ENCODE measurements at places on chromosomes 13 and 19. TPM values are rescaled to one million over a fixed set of nuclear protein-coding genes. Genes with fewer than 3 reads are reported as not detected.

DNA sequence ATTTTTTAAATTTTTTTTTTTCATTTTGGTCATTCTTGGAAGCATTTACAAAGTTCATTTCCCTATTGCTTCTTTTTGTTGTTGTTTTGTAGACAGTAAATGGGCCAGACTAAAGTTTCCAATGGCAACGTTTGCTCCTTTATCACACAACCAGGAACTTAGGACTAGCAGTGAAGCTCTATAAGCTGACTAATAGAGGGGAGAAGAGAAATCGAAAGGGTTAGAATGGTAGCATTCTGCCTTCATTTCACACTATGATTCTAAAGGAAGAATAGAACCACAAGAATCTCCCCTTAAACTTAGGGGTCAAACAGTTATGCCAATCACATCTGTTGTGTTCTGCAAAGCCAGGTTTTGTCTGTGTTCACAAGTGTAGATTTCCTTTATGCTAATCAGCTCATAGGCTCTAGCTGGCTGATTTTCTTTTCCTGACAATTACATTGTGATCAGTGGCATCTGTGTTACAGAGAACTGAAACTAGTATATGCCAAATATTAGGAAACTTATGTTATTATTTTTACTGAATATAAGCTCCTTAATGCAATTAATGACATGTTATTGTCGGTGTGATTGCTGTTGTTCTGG is 467.3 kb downstream of the DACH1 start:
- no peak overlapping the region for H3K4me3 ChIP-seq
- H3K4me1 ChIP-seq = no peaks in the 10 kb centered on the region
- H3K27ac ChIP-seq = no peak overlapping the region
- no peaks in the 10 kb centered on the region for H3K27me3 ChIP-seq
- no peaks in the 10 kb centered on the region for H3K36me3 ChIP-seq

GRCh38 chr13:25215253-25215575 is 43.1 kb upstream of the AMER2 start:
- H3K27me3 ChIP-seq = no peaks in the 10 kb centered on the region
- H3K4me3 ChIP-seq = no peak overlapping the region
- H3K27ac ChIP-seq = no peak overlapping the region
- peaks cover 7% of the 10 kb centered on the region for H3K4me1 ChIP-seq

DNA sequence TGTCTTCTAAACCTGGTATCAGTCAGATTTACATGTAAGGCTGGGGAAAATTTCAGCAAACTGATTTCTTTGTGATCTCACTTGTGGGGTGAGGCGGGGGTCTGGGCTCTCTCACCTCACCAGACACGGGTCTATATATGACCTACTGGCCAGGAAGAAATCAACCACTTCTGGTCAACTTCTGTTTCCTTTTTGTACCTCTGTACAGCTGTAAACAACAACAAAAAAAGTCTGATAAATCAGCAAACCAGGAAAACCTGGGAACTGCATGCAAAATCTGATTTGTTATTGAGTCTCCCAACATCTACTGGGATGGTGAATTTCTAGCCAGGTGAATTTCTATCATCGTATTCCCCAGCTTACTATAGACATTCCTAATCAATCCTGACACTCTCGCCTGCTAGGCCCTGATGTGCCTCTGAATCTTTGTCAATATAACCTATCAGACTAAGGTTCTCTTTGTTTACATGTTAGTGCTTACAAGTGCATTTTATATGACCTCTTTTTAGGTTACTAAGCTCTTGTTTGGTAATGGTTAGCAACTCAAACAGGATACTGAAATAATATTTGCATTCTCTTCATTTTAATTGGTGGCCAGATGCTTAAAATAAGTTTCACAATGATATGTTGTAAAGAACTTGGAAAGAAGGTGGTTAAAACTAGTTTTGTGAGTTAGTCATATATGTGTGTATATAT is 77.7 kb downstream of the LRRC63 start:
- H3K4me3 ChIP-seq = no peak overlapping the region
- no peaks in the 10 kb centered on the region for H3K36me3 ChIP-seq
- no peak overlapping the region for H3K27ac ChIP-seq

DNA sequence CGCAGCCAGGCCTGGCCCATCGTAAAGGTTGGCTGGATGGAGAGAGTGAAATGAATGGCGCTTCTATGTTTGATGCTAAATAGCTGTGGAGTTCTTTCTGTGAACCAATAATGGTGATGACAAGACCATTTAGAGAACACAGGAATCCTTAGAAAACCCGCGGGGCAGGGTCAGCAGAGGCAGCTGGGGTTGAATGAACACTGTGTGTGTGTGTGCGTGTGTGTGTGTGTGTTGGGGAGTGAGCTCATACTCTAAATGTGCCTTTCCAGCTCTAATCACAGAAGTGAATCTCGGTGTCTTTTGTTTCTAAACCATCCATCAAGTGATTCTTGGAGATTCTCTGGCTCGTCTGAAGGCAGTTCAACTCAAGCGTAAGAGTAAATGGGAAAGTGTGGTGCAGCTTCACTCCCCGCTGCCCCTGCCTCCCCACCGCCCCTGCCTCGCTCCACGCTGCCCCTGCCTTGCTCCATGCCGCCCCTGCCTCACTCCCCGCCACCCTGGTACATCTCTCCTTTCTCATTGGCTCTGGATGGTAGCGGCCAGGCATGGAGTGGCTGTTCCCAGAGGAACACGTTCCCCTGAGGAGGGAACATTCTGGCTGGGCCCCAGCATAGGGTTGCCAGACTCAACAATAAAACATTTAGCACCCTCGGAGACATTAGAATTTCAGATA is 21.2 kb downstream of the TMPRSS9 start:
- H3K36me3 ChIP-seq = no peaks in the 10 kb centered on the region
- H3K27ac ChIP-seq = no peak overlapping the region
- DNase-seq = no peak
- no peak overlapping the region for H3K4me3 ChIP-seq

DNA sequence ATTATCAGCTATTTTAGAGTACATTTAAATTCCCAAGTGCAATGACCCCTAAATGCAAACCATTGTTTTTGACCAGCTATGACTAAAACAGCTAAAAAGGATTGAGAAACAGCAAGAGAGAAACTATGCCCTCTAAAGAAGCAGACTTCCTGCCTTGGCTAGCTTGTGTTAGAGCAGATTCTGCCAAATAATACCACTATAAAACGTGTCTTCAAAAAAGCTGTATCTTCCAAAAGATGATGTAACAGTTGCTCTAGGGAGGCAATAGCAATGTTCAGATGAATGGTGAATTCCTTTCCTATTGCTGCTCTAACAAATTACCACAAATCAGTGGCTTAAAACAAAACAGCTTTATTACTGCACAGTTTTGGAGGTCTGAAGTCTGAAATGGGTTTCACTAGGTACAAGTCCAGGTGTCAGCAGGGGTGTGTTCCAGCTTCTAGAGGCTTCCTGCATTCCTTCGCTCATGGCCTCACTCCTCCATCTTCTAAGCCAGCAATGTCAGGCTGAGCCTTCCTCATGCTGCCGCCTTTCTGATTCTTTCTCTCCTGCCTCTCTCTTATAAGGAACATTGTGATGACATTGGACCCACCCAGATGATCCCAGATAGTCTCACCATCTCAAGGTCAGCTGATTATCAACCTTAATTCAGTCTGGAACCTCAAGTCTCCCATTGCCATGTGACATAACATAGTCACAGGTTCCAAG is 84.5 kb downstream of the LRRC63 start:
- peak overlapping the region; percentile 99 for H3K27ac ChIP-seq
- H3K4me3 ChIP-seq = no peak overlapping the region
- no peaks in the 10 kb centered on the region for H3K27me3 ChIP-seq
- no peaks in the 10 kb centered on the region for H3K36me3 ChIP-seq

GRCh38 chr13:100039740-100040139 is 49.2 kb upstream of the PCCA start:
- H3K27me3 ChIP-seq = no peaks in the 10 kb centered on the region
- no peak overlapping the region for H3K4me3 ChIP-seq
- H3K27ac ChIP-seq = no peak overlapping the region
- DNase-seq = no peak
- peaks cover 11% of the 10 kb centered on the region for H3K4me1 ChIP-seq

DNA sequence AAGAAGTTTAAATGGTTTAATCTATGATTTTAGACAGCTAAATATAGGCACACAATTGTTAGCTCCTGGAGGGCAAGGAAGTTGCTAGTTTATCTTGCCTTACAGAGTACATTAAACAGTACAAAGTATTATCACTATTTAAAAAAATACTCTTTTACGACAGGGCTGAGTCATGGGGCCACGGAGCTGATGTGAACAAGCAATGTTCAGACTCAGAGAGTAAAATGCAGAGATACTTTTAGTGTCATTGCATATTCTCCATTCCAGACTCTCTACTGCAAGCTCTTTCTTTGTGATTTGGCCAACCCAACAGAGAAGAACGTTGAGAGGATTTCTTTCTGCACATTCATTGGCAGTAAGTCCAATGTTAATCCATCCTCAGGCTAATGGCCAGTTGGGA is 352.4 kb downstream of the SPRY2 start:
- no peaks in the 10 kb centered on the region for H3K4me1 ChIP-seq
- no peaks in the 10 kb centered on the region for H3K36me3 ChIP-seq

DNA sequence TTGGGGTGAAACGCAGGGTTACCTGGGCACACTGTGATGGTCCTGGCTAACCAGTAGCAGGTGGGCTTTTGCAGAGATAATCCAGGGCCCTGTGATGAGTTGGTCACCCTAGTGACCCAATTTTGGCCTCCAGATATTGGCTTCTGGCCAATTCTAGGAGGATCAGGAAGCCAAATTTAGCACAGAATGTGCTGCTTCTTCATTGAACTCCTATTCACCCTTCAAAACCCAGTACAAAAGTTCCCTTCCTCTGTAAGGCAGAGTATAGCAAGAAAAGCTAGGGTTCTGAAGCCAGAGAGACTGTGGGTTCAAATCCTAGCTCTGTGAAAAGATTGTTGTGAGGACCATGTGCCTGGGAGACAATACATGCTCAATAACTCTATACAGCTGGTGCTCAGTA is 70.8 kb downstream of the INSR start:
- H3K4me1 ChIP-seq = no peaks in the 10 kb centered on the region
- H3K4me3 ChIP-seq = no peak overlapping the region
- DNase-seq = no peak
- H3K27me3 ChIP-seq = no peaks in the 10 kb centered on the region

GRCh38 chr13:44313674-44314073 is 60.0 kb upstream of the SERP2 start:
- no peak overlapping the region for H3K27ac ChIP-seq
- no peaks in the 10 kb centered on the region for H3K4me1 ChIP-seq
- no peak overlapping the region for H3K4me3 ChIP-seq
- no peaks in the 10 kb centered on the region for H3K36me3 ChIP-seq
- peak; percentile 21 for DNase-seq

DNA sequence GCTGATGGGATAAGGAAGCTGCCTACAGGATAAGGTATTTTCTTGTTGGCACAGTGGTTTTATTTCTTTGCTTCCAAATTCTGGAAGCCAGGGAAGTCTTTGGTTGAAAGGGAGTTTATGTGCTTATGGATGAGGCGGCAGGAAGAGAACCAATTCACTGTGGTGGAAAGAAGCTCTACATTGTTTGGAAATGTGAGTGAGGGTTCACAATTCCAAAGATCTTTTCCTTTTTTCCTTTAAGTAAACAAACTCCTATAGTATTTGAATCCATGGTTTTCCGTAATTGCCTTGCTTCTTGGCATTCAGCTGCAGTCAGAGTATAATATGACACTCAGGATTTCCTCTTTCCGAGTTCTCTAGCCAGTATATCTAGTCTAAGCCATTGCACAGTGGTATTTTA is 86.2 kb downstream of the TEX29 start:
- H3K4me3 ChIP-seq = no peak overlapping the region
- no peak for DNase-seq
- H3K4me1 ChIP-seq = no peaks in the 10 kb centered on the region
- peaks cover 70% of the 10 kb centered on the region for H3K27me3 ChIP-seq
- H3K27ac ChIP-seq = no peak overlapping the region

DNA sequence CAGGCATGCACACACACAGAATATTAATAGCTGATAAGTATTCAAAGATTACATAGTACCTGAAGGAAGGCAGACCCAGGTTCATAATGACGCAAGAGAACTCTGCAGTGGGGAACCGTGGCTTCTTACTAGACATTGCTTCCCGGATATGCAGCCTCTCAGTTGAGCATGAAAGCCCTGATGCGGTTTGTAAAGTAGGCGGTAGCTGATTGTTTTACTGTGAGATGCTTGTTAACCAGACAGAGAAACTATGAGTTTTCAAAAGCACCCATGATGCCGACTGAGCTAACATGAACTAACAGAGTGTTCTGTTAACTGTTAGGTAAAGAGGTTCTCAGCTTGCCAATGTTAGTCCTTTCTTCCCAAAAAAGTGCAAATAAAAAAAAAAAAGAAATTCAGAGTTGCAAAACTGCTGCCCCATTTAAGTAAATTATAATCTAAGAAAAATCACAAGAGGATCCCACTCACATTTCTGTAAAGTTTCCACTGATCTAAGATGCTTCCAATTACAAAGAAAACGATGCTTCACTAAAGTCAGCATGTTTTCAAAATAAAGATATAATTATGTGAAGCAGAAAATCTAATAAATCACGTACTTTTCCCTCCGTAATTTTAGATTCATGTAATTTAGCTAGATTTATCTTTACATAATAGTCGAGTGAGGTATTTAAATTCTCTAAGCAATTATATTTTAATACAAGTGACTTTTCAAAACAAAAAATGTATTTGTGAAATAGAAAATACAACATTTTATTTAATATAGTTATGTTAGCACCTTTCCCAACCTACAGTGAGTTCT is 2.2 kb downstream of the FLT1 start:
- peaks cover 48% of the 10 kb centered on the region for H3K27me3 ChIP-seq
- H3K4me1 ChIP-seq = peaks cover 27% of the 10 kb centered on the region
- H3K27ac ChIP-seq = no peak overlapping the region
- no peak for DNase-seq

GRCh38 chr13:112114391-112114790 is 47.4 kb downstream of the SOX1 start:
- H3K4me1 ChIP-seq = no peaks in the 10 kb centered on the region
- H3K4me3 ChIP-seq = no peak overlapping the region
- H3K27ac ChIP-seq = no peak overlapping the region
- no peaks in the 10 kb centered on the region for H3K36me3 ChIP-seq
- peaks cover 57% of the 10 kb centered on the region for H3K27me3 ChIP-seq

- no peak for DNase-seq
- no peak overlapping the region for H3K27ac ChIP-seq
- H3K4me1 ChIP-seq = no peaks in the 10 kb centered on the region
Measured at GRCh38 chr19:8935460-8935859, 74.7 kb downstream of the MUC16 start.

GRCh38 chr19:48681127-48681470 is 8.3 kb upstream of the NTN5 start:
- no peak overlapping the region for H3K27ac ChIP-seq
- H3K27me3 ChIP-seq = no peaks in the 10 kb centered on the region
- no peaks in the 10 kb centered on the region for H3K36me3 ChIP-seq

DNA sequence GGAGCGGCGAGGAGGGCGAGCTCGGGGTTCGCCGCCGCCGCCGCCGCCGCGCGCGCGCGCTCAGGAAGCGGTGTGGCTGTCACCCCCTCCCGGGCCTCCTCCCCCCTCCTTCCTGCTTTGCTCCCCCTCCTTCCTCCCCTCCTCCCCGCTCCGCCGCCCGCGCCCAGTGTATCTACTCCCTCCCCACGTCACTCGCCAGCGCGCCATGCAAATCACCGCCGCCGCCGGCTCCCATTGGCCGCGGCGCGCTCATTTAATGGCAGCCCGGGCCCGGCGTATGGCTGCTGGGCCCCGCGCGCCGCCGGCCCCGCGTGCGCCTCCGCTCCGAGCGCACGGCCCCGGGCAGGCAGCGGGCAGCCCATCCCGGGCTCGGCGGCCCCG is 335 bp upstream of the SOX1 start:
- H3K27me3 ChIP-seq = peaks cover 65% of the 10 kb centered on the region
- peaks cover 4% of the 10 kb centered on the region for H3K4me1 ChIP-seq
- peak overlapping the region; percentile 63 for H3K4me3 ChIP-seq
- H3K36me3 ChIP-seq = peaks cover 27% of the 10 kb centered on the region
- DNase-seq = peak; percentile 96
- H3K27ac ChIP-seq = peak overlapping the region; percentile 71

SPRYD7 gene
- 2.9 TPM for total RNA-seq

RNASEH2B gene
- total RNA-seq = 74.1 TPM

CCDC97 gene
- 41.8 TPM for total RNA-seq

CXCL17 gene
- total RNA-seq = not detected

IL27RA gene
- 6.0 TPM for total RNA-seq

USHBP1 gene
- total RNA-seq = not detected

Data from A673 (cell line).